Central memory CD8-positive, alpha-beta T cell (primary cell): ENCODE measurements at places on chromosomes 16 and 17.
A peak's percentile ranks its signal among the peaks of the same experiment; 100 is the strongest.

GRCh38 chr17:64723781-64724180 lies 61.7 kb upstream of the SMURF2 start:
- DNase-seq, result no peak

- no peak for DNase-seq
These were observed 267.2 kb upstream of the FOXF1 start for GRCh38 chr16:86243123-86243473.

- no peak for DNase-seq
These were observed 19.3 kb downstream of the TMEM11 start for GRCh38 chr17:21194703-21195102.

- no peak for DNase-seq
These were observed 17.4 kb upstream of the ZNF469 start for GRCh38 chr16:88365244-88365865.

- no peak for DNase-seq
These were observed 52.8 kb upstream of the SMIM36 start for GRCh38 chr17:55564081-55564480.

DNA sequence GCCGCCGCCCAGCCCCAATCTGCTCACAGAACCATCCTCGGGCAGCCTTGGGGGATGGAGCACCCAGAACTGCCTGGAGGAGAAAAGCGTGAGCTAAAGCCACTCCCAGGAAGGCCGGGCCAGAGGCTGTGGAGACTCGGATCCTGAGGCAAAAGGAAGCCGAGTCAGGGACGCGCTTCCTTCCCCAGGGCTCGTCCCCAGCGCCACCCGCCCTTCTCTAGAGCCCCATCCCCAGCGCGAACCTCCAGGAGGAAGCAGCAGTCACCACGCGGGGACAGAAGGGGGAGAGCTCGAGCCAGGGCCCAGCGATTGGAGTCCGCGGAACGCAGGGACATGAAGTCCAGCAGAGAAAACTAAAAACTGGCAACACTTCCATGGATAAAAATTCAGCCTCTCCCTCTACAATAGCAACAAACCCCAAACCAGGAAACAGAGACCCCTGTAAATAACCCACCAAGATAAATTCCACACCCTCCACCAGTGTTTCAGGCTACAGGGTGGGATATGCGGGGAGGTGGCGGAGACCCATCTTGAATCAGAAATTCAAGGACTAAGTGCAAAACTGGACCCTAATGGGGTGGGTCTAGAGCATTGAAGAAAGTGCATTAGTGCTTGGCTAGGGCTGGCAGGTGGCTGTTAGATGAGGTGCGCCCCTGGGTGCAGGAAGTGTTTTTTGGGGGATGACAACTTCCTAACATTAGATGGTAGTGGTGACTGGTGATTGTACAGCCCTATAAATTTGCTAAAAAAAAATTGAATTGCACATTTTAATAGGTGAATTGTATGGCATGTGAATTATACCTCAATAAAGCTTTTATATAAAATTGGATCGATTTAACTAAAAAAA lies 116.1 kb upstream of the METRNL start:
- DNase-seq, result no peak

- peak; percentile 70 for DNase-seq
These were observed at the start of gene FAM83G for GRCh38 chr17:19004421-19005136. FAM83G (minus strand) TSS chr17:19004764; CDS start chr17:19004041, 723 bp downstream.

- no peak for DNase-seq
These were observed 25.6 kb downstream of the RNF135 start for GRCh38 chr17:30996486-30996885.

DNA sequence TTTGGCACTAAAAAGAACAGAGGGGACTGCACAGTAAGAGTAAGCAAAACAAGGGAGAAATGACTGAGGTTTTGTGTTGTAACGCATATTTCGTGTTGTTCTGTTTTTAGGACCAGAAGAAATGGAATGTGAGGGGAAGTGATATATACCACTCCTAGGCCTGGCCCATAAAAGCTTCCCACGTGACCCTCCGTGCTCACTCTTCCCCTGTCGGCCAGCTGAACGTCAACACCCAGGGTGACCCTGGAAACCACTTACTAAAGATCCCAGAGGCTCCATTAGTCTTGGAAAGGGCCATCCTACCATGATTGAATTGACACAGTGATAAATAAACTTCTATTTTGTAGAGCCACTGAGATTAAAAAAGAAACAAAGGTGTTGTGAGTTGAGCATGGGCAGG lies 79.8 kb downstream of the HELZ start:
- DNase-seq, result no peak

DNA sequence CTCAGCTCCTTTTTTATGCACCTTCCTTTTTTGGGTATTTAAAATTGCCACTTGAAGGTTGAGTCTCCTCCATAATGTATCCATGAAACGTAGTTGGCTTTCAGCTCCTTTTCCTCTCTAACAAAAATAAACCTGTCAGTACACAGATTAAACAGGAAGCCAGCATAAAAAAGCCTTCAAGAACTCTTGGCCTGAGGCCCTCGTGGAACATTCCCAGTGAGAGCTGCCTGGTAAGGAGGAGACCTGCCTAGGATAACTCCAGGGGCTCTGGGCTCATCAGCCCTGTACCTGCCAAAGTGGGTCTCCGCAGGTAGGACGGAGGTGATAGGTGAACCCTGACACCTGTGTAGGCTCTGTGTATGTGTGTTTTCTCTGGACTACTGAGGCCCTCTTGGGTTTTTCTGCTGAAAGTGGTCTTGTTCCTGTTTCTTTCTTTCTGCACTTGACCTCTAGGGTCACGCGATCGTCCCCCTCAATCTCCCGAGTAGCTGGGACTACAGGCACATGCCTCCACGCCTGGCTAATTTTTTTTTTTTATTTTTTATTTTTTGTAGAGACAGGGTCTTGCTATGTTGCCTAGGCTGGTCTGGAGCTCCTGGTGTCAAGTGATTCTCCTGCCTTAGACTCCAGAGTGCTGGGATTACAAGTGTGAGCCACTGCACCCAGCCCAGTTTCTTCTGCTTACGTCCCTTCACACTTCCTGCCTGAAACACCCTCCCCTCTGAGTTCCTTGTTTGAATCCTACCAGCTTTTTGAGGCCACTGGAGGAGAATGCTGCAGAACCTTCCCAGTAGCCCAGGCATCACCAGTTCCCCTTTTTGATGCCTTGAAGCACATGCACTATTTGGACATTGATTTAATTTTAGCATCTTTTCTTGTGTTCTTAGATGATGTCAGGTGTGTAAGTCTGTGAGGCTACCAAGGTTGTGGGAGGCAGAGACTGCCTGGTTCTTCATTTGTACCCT lies 9.8 kb downstream of the PGS1 start:
- no peak for DNase-seq

- DNase-seq, result no peak
These were observed 53.2 kb downstream of the NDEL1 start for GRCh38 chr17:8488901-8489300.

GRCh38 chr16:35431829-35432663 lies 1972.6 kb downstream of the TP53TG3F start:
- no peak for DNase-seq

DNA sequence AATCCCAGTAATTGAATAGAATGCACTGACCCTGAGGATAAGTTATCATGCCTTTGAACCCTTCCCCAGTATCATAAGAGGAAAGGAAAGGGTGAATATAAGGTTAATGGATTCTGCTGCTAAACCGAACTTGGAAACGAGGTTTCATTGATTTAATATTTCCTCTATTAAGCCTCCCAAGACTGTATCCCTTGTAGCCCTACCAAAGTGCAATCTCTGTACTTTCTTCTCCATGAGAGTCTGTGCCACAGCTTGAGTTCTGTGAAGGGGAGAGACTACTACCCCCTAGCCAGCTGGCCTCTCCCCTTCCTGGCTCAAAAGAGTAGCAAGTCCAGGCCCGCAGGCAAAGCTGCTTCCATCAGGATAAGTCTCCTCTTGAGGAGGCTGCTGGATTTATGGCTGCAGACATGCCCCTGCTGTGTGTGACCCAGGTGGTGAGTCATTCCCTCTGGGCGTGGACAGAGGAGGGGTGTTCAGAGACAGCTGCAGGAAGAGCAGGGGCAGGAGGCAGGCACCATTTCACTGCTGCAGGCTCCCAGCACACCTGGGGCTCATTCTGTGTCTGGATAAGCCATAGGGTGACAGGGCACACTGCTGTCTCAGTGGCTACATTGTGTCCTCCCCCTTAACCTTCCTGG lies 58.4 kb downstream of the TOM1L2 start:
- DNase-seq, result no peak

- no peak for DNase-seq
These were observed 16.5 kb upstream of the SLC35G3 start for GRCh38 chr17:35210741-35211140.

DNA sequence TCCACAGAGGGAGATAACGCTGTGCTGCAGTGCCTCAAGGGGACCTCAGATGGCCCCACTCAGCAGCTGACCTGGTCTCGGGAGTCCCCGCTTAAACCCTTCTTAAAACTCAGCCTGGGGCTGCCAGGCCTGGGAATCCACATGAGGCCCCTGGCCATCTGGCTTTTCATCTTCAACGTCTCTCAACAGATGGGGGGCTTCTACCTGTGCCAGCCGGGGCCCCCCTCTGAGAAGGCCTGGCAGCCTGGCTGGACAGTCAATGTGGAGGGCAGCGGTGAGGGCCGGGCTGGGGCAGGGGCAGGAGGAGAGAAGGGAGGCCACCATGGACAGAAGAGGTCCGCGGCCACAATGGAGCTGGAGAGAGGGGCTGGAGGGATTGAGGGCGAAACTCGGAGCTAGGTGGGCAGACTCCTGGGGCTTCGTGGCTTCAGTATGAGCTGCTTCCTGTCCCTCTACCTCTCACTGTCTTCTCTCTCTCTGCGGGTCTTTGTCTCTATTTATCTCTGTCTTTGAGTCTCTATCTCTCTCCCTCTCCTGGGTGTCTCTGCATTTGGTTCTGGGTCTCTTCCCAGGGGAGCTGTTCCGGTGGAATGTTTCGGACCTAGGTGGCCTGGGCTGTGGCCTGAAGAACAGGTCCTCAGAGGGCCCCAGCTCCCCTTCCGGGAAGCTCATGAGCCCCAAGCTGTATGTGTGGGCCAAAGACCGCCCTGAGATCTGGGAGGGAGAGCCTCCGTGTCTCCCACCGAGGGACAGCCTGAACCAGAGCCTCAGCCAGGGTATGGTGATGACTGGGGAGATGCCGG lies 769 bp downstream of the CD19 start:
- no peak for DNase-seq

DNA sequence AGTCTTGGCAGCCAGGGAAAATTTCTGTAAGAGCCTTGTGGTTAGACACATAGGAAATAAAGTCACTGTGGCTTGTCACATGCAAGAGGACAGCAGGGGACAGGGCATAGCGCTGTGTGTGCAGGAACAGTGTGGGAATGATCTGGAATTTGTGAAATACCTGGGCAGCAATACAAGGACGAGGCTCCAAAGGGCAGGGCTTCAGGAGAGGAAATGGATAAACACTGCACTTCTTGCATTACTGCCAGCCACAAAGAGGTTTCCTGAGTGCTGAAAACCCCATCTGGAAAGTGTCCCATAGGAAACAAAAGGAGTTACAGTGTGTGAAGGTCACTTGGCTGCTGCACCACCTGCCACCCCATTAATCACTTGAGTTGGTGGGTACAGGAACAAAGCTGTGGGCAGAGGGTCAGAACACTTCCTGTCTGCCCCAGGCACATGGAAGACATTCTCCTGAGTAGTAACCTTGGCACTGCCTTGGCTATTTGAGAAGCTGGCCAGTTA lies 12.1 kb upstream of the HP start:
- no peak for DNase-seq

DNA sequence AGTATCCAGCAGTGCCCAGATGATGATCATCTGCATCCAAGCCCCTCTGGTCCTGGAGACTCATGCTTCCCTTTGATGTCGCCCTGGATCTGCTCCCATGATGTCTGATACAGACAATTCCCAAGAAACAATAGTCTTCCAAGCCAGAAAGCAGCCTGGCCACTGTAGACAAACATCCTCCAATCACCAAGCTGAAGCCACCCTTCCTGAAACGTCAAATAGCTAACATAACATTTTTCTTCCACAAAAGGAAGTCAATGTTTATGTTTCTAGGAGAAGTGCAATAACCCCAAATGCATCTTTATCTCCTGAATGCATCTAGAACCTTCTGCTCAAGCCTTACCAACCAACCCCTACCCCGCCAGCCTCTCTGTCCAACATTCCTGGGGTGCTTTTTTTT lies 1.2 kb upstream of the DPEP2 start:
- no peak for DNase-seq

GRCh38 chr16:35134471-35134870 lies 1675.1 kb downstream of the TP53TG3F start:
- no peak for DNase-seq

DNA sequence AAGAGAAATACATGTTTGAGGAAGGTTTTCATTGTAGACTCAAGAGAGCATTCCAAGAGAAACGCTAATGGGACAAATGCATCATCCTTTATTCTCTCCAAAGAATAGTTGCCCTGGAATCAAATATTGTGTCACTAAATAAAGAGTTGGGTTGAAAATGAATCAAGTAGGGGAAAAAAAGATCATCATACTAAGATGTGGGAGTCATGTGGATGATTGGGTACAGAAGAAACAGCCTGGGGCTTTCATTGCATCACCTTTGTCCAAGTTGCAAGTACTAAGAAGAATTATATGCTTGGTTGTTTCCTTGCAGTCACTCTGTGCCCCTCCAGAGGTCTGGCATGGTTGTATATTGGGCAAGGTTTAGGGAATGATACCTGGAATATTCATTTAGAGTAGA lies 658.9 kb downstream of the TOX3 start:
- no peak for DNase-seq

- no peak for DNase-seq
These were observed 24.8 kb upstream of the METRNL start for GRCh38 chr17:83054518-83055125.

GRCh38 chr17:48515925-48516900 lies 14.6 kb downstream of the HOXB1 start:
- DNase-seq, result no peak

GRCh38 chr17:18344021-18344420 lies 19.3 kb downstream of the SHMT1 start:
- no peak for DNase-seq

DNA sequence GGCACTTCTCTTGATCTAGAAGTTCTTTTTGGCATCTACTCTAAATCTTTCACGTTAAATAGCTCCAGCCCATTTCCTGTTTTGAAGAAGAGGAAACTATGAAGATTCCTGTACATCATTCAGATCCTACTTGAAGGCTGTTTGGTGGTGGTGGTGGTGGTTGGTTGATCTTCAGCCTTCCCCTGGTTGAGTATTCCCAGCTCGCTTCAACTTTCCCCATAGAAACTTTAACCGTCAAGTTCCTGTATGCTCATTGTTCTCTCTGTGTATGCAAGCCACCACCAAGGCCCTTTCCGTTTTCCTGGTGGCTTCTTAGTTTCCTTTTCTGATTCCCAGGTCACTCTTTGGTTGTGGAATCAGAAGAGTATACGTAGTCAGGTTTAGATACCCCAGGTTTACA lies 3.3 kb downstream of the LRRC46 start:
- no peak for DNase-seq

- DNase-seq, result no peak
These were observed 19.1 kb upstream of the ZNF594 start for GRCh38 chr17:5210614-5211252.
